ENCODE measurements at places on chromosomes 2 and 18. TPM values are rescaled to one million over a fixed set of nuclear protein-coding genes. Genes with fewer than 3 reads are reported as not detected.

Gene MYOM1
- not detected for total RNA-seq

Gene FEV
- not detected for total RNA-seq

Gene OXER1
- total RNA-seq = not detected

Gene POTEC
- 0.98 TPM for total RNA-seq

Gene IAH1
- total RNA-seq = 36.0 TPM

Gene MTLN
- 123 TPM for total RNA-seq

DNA sequence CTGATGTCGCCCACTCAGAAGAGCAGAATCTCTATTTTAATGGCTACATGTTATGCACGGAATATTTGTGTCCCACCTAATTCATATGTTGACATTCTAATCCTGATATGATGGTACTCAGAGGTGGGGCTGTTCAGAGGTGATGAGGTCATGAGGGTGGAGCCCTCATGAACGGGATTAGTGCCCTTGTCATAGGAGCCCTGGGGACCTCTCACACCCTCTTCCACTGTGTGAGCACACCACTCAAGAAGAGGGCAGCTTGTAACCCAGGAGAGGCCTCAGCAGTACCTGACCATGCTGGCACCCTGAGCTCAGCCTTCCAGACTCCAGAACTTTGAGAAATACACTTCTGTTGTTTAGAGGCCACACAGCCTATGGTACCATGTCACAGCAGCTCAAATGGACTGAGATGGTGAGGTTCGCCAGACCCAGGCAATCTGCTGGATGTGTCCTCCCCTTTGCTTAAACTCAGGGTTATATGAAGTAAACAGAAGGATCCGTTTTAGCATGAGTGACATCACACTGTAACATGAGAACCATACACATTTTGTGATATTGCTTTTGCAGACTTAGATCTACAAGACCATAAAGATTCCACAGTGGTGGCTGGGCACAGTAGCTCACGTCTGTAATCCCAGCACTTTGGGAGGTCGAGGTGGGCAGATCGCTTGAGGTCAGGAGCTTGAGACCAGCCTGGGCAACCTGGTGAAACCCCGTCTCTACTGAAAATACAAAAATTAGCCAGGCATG, 48.7 kb downstream of the ATOH8 start:
- DNase-seq = no peak

DNA sequence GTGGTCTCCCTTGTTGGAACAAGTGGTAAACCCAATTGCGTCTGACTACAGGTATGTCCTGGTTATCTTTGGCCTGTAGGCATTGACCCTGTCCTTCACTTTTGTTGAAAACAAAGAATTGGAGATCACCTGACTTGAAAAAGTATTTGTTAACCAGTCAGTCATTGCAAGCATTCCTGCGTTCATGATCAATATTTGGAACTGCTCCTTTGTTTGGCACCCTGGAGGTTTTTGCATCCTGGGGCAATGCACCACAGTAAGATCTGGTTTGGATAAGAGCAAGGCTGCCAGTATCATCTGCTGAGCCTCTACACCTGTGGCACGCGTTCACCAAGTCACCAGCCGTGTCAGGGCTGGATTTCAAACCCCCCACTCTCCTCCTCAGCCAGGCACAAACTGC, 115.7 kb downstream of the DNAH6 start:
- no peak for DNase-seq

DNA sequence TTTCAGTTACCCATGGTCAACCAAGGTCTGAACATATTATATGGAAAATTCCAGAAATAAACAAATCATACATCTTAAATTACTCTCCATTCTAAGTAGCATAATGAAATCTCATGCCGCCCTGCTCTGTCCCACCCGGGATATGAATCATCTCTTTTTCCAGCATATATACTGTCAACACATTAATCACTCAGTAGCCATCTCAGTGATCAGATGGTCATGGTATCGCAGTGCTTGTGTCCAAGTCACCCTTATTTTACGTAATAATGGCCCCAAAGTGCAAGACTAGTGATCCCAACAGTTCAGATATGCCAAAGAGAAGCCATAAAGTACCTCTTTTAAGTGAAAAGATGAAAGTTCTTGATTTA, 43.8 kb downstream of the OSBPL6 start:
- peak; percentile 60 for DNase-seq

DNA sequence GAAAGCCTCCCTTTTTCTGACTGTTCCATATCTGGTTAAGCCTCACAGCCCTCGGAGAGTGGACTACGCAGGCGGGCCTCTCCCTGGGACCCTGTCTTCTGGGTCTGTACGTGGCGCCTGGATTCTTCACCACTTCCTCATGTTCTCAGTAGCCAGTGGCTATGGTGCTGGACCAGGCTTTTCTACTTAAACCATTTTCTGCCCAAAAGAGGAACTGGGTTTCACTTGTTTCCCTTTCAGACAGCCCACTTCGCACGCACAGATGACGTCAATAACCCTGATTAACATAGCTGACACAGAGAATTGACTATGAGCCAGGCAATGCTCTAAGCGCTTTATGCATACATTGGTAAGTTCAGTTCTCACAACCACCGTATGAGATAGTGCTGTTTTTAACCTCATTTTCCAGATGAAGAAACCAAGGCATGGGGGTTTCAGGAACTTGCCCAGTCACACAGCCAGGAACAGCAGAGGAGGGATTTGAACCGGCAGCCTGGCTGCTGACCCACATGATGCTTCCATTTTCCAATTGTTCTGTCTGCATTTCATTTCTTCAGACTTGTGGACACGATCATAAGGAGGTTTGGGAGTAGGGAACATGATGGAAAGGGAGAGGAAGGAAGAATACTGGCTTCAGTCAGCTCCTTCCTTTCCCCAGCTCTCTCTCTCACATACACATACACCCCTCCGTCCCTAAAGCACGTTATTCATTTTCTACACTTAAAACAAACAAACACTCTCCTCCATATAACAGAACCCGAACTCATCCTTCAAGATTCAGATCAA, 41.7 kb downstream of the MYOM1 start:
- DNase-seq = no peak

DNA sequence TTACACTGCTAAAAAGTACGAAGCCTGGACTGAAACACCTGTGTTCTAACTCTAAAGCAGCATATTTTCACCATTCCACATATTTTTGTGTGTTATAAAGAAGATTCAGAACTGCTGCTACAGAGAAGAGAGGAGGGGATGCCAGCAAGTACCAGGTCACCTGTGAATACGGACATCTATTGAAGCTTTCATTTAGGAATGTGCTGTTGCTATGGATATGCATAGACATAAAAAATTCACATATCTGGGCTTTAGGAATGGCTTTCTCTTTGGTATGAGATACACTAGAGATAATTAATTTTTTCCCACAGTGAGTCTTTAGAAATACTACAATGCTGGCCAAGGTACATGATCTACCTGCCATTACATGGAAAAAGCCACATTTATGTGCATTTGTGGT, 238.5 kb downstream of the WDR7 start:
- DNase-seq = peak; percentile 2

DNA sequence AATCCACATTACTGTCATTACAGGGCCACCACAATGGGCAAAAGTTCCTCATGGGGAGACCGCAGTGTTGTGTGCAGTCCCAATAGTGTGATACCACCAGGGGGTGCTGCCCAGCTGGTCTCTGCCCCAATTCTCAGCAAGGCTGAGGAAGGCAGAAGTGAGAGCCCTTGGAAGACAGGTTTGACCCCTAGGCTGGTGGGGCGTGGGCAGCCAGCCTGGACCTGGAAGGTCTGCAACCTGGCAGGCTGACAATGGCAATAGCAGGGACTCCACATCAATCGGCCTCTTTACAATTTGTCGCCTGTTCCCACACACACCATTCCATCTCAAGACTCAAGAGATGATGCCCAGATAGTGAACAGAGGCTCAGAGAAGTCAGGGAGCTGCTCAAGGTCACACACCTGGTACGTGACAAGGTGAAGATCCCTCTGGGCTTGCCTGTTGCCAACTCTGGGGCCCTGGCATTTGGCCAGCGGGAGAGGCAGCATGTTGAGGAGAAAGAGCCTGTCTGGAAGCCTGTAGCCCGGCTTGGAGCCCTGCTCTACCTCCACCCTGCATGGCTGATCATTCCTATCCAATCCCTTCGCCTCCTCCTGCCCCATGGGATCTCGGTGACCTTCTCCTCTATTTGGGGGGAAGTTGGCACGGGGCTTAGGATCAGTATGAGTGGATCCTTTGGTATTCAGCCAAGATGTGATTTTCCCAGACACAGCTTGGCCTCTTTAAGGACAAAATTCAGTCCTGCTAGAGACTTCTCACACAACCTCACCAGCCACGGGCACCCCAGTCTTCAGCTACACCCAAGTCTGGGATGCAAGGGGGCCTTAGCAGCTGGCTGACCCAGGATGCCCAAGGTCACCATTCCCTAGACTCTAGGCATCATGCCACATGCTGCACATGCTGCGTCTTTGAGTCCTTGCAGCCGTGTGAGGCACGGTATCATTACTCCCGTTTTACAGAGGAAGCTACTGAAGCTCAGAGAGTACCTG, 2.9 kb upstream of the ATOH8 start:
- peak; percentile 66 for DNase-seq

DNA sequence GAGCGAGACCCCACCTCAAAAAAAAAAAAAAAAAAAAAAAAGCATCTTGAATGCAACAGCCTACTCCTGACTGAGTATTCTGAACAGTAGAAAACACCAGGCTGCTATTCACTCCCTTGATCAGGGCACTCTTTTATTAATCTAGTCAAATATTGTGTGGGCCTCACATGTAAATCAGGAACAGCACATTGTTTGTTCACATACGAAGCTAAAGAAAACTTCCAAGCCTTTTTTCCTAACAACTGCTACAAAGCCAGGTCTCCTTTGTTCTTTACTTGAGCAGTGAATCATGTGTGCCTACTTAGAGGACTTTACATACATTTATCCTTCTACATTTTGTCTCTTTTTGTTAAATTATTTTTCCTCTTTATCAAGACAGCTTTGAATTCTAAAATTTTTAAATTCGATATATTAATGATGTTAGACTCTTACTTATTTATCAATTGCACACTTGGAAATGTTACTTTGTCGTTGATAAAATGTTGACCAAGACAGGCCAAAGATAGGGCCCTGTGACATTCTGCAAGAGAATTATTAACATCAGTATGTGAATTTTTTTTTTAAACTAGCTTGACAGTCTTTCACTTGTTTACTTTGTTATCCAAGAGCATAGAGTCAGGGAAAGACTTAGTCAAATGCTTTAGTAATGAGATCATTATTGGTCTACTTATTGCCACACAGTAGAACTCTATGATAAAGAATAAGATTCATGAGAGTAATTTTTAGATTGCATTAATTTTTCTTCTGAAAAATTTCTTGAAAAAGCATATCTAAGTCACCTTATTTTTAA, 13.2 kb downstream of the SPATS2L start:
- no peak for DNase-seq

DNA sequence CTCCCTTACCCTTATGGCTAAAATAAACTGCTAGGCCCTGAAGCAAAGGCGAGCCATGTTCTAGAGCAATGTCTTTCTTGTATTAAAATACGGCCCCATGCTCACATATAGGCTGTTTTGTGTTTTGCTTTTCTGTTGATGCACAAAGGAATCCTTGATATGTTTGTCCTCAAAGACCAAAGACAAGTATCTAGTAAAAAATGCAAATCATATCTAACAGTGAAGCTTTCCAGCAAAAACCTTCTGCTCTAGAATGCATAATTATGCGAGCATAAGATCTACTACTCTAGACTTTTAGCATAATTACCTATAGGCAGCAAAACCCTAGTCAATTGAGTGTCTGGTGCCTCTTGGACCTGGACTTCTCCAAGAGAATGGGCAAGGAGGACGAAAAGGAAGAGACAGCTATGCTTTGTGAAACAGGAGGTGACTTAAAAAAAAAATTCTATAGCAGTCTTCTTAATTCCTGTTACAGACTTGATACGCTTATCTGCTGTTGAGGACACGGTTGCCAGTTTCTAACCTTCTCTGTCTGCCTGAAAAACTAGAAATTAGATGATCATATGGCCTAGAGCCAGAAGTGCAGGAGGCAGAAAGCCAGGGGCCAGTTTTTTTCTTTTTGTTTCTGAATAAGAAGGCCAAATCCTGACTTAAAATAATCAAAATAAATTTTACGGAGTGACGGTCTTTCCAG, 1.5 kb upstream of the AMMECR1L start:
- no peak for DNase-seq

DNA sequence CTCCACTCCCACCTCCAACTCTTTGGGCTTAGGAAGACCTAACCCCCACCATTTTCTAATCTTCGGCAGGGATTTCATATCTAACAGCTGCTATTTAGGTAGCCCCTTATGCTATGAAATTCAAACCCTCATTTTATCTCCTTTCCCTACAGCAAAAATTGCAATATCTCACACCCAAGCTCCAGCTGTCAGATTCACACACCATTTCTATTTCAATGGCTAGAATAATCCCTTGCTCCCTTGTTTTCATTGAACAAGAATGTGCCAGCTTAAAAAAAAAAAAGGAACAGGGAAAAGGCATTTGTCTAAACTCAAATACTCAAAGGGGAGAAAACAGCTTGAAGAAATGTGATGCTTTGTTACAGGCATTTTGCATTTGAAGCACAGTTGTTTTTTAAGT, 850.6 kb upstream of the ACVR2A start:
- DNase-seq = no peak

DNA sequence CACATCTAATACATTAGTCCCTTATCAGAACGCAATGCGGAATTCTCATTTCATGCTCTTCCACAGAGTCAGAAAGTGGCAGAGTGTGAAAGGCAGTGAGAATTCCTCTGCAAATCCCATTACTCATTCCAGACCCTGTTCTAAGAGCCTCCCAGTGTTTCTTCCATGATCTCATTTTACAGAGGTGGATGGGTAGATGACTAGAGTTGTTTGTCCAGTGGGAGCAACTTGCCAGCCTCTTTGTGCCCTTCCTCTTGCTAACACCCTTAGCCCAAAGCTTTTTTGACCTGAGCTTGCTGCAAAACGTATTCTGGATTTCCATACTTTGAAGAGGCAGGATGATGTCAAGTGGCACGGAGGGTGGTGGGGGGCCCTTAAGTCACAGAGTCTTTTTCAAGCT, 467.7 kb upstream of the RGPD4 start:
- DNase-seq = no peak

DNA sequence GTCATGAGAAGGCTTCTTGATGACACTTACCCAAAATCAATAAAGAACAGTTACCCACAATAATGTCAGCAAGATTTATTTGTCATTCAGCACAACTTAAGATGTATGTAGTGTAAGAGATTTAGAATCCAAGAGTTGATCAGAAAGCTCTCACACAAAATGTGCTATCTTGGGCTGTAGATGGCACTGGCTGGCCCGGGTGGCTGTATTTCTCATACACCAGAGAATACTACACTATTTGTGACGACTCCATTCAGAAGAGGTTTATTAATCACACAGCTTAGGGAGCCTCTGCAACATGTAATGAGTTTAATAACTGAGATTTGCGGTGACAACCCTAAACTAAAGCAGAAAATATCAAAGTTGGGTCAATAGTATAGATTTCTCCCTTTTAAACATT, 530.4 kb upstream of the KLHL29 start:
- DNase-seq = no peak

All from A172 (cell line).